Activated T-cell treated with anti-CD3 and anti-CD28 coated beads for 48 hours (primary cell): ENCODE measurements at places on chromosomes 7 and 10.

DNA sequence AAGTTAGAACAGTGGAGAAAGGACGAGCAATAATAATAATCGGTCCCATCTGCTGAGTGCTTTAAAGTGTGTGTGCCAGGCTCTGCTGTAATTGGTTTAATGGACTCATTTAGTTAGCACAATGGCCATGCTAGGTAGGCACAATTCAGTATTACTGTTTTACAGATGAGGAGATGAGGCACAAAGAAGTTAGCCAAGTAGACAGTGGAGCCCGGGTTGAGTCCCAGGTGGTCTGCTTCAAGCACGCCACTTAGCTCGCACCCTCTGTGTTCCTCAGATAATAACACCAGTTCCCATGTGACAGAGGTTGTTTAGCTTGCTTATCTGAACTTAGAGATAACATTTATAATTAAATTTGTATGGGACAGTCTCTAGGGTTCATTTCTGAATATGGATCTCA, 101.6 kb upstream of the GJD4 start:
- DNase-seq = no peak

DNA sequence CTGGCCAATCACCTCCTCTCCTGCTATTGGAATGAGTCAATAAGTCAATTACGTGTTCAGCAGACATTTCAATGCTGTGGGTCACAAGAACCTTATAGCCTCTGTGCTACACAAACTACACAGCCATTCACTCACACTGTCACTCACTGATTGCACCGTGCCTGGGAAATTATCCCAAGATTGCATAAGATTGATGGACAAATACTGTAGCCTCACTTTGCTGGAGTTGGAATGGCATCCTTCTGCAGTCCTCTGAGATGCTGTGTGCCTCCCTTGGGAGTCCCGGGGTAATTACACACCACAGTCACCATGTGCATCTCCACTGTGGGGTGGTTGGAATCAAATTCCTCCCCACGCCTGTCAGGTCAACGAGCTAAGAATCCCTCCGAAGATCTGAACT, 358.7 kb upstream of the MGMT start:
- no peak for DNase-seq

DNA sequence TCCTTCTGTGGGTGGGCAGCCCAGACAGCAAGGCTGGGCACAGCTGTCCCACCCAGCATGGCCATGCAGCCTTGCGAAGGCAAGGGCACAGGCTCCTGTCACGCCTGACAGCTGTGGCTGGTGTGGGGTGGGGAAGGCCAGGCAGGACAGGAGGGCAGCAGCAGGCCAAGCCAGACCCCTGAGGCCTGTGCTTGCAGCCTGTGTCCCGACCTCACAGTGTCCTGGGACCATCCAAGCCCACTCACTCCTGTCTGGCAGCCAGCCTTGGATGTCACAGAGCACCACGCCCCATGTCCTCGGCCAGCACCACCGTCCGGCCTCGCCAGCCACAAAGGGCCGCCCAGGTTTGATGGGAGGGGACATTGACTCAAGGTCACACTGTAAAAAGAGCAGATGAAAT, 85.5 kb upstream of the LRRC4 start:
- no peak for DNase-seq

DNA sequence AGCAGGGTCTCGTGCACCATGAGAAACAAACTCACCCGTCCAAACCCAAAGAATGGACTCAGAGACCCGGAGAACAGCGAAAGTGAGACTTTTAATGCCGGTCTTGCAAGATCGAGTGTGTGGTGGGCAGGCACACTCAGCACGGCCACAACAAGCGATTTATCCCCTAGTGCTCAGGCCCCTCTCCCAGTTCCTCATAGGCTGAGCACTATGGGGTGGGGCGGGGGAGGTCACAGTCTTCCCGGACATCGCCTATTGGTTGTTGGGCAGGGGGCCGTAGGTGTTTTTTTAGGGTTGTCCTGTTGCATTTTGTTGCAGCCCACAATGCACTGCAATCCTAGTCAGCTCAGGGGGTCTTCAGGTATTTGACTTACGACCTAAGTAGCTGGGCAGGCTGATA, 608.3 kb upstream of the FOXK1 start:
- DNase-seq = no peak

- no peak for DNase-seq
Observed at GRCh38 chr7:128104108-128104742, 73.0 kb upstream of the LRRC4 start.

DNA sequence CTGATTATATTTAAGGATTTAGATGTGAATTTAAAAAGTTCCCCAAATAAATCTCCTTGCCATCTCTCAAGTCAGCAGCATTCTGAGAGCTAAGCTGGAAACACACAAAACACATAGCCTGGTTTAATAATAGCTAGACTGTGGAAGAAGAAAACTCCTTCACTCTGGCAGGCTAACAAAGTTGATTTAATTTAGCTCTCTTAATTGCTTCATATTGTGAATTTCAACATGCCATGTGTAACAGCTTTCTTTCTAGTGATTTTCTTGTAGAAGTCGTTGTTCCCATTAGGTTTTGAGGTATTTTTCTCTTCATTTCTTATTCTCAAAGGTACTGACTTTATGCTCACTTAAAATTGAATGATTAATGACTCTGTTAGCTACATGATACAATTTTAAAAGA, 216.8 kb upstream of the AKR1E2 start:
- DNase-seq = no peak

- no peak for DNase-seq
Observed at GRCh38 chr7:140009735-140010134, 53.0 kb downstream of the PARP12 start.

DNA sequence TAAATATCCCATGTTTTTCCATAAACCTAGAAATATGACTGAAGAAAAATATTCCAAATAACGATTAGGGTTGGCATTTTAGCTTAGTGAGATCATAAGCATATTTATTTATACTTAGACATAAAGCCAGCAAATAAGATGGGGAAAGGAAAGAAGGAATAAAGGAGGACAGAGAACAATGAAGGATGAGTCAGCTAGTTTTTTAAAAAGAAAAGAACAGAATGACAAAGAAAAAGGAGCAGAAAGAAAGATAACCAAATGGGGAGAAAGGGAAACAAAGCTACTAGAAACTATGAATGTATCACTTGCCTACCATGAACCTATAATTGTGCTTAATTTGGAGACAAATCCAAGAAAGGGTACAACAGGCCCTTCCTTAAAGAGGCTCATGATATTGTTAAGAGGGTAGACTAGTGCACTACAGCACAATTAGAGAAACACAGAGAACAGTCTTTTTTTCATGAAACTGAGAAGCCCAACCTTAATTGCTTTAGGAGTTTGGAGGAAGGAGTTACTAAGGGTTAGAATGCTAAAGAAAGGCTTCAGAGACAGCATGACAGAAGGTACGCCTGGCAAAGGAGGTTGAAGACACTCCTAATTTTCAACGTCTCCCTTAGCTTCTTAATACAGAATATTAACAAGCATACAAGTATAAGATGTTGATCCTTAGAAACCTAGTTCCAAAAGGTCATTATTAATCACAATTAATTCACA, 23.9 kb downstream of the HERPUD2 start:
- DNase-seq = no peak

DNA sequence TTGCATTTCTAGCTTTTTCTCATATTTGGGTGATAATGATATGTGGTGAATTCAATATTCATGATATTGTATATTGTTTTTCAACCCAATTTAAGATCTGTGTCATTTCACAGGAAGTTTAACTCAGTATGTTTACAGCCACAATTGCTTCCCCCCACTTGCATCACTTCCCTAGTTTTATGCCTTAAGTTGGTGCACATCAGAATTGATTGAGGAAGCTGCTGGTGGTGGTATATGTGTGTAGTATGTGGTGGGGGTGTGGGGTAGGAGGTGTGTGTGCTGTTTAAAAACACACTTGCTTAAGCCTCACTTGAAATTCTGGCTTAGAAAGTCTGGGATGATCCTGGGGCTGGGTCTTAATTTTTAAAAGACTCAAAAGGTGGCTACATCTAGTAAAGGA, 245.1 kb upstream of the AOAH start:
- DNase-seq = no peak

DNA sequence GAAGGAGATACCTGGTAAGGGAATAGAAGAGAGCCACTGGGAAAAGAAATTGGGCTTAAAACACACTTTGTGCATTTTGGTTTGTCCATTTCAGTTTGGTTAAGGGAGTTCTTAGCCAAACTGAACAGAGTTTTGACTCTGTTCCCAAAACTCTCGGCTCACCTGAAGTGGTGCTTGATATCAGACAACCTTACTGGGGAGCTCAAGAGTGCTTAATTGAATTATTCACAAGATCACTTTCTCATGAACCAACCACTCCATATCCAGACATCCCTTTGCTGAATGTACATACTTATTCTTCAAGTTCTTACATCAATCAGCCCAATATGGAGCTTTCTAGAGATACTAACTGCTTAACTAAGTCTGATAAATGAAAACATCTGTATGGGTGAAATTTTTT, 413.1 kb downstream of the GRM8 start:
- no peak for DNase-seq

GRCh38 chr10:102452672-102453340, 1.5 kb upstream of the C10orf95 start:
- DNase-seq = peak; percentile 74

DNA sequence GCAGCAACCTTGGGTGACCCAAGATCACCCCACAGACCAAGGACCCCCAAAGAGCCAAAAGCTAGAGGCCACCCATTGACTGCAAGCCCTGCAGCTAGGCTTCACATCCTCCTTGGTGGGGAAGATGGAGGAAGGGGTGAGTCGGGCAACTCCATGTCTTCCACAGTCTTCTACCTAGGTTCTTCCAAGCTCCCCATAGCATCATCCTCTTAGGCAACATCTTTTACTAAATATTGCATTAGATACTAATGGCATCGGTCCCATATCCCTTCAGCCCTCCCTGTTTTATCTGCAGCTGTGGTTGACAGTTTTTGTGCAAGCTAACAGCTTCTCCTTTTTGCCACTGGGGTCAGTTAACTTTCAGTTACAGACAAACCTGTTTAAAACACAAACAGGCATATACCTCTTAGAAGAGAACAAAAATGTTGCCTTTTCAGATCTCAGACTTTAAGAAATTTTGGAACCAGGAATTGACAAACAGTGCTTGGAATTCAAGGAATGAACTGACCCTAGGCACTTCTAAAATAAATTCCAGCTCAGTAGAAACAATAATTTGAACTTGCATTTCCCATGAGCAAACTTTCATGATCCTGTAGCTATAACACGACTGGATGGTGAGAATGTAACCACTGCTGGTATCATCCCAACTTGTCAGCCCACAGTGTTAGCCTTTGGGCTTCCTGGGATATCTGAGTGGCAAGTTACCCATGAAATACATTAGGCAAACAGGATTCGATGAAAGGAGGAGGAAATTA, 33.9 kb upstream of the MSMB start:
- no peak for DNase-seq

- no peak for DNase-seq
Observed at GRCh38 chr10:47449102-47449978, 34.6 kb downstream of the ANXA8 start.

GRCh38 chr7:1608318-1608717, 38.5 kb upstream of the PSMG3 start:
- DNase-seq = no peak

- no peak for DNase-seq
Observed at GRCh38 chr7:33452805-33453502, 323.6 kb downstream of the BBS9 start.

DNA sequence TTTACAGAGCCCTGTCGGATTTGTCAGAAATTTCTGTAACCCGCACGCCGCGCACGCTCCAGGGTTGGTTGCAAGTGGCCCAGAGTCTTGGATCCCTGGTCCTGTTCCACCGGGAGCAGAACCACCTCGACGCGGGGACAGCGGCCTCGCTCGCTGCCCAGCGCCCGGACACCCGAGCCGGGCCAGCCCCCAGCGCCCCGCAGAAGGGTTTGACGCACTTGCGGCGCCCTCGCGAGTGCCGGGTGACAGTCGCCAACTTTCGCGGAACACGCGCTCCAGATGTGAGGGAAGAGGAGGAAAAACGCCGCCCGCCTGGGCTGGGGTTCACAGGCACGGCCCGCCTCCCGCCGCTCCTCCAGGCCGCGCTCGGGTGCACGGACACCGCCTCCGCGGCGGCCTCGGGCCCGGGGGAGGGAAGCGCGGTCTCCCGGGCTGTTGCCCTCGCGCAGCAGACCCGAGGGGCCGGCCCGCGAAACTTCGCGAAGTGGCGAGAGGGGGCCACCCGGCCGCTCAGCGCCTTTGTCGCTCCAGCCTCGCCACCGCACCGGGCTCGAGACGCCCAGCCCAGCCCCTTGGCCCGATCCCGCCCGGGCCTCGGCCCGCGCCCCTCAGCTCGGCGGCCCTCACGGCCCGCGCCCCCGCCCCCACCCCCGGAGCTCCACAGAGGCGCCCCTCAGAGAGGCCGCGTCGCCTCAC, 514 bp downstream of the RNF216 start:
- peak; percentile 27 for DNase-seq

GRCh38 chr10:29273478-29273877, 15.4 kb upstream of the LYZL1 start:
- DNase-seq = no peak

- DNase-seq = no peak
Observed at GRCh38 chr7:35508623-35509400, 186.1 kb downstream of the HERPUD2 start.

GRCh38 chr7:133770863-133771492, 356.2 kb upstream of the LRGUK start:
- DNase-seq = no peak

DNA sequence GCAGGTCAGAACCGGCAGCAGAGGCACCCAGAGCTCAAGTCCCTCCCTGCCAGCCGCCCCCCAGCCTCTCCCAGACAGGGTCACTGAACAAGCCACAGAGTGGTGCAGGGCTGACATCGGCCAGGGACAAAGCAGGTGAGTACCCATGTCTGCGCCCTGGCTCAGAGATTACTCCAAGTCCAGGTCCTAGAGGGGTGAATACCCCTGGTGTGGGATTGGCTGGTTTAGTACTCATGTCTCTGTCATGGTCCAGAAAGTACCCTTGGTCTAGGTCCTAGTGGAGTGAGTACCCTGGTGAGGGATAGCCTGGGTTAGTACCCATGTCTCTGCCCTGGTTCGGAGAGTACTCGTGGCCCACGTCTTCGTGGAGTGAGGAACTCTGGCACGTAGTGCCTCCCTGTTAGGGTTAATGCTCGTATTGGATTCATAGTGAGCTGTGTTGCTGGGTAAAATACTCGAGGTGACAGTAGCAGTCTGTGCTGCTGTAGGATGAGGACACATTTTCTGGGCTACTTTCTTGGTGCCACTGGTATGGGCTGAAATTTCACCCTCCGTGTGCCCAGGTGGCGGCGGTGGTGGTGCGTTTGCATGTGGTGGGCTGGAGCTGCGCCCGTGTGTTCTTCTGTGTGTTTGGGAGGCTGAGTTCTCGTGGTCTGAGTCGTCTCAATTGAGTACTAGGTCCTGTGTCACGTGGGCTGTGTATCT, 25.5 kb upstream of the KNDC1 start:
- DNase-seq = no peak

- DNase-seq = no peak
Observed at GRCh38 chr7:95595746-95596197, 544 bp downstream of the PDK4 start.
